ENCODE measurements at places on chromosomes 5 and 9.
A peak's percentile ranks its signal among the peaks of the same experiment; 100 is the strongest.

DNA sequence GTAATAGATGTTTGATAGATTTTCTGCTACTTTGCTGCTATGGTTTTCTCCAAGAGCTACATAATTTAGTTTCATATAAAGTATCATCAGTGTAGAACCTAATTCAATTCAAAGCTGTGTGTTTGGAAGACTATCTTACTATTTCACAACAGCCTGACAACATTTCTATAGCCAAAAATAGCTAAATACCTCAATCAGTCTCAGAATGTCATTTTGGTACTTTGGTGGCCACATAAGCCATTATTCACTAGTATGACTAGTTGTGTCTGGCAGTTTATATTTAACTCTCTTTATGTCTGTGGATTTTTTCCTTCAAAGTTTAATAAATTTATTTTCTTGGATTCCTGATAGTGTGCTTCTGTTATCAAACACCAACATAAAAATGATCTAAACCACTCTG is 35.1 kb upstream of the CCDC152 start:
- DNase-seq: no peak

DNA sequence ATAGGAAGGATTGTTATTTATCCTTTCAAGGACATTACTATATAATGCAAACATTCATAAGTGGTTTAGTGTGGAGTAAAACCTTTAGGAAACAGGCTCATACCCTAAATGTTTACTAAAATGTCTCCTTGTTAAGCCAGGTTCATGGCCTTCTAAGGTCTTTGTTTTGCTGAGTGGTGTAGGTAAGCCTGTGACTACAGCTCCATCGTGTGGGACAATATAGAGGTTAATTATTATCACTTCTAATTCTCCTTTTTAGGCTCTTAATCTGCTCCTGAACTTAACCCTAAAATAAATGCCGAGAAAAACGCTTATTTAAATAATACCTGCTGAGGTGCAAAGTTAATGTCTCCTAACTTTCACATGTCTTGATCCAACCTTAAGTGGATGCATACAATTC is 43.8 kb downstream of the SPINK5 start:
- DNase-seq: no peak

DNA sequence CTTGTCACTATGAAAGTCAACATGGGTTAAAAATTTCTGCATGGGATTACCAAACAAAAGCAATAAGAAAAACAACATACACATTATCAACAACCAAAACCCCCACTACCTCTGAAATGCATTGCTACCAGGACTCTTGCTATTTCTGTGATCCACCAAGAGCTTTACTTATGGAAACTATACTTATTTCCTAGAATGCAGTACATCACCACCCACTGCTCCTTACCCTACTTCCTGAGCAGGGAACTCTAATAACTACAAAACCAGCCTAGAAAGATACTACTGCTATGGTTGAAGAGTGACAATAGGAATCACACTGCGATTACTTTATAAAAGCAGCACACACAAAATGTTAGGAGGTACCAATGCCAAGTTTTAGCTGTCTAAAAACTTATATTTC is 22.2 kb downstream of the LURAP1L start:
- DNase-seq: no peak

DNA sequence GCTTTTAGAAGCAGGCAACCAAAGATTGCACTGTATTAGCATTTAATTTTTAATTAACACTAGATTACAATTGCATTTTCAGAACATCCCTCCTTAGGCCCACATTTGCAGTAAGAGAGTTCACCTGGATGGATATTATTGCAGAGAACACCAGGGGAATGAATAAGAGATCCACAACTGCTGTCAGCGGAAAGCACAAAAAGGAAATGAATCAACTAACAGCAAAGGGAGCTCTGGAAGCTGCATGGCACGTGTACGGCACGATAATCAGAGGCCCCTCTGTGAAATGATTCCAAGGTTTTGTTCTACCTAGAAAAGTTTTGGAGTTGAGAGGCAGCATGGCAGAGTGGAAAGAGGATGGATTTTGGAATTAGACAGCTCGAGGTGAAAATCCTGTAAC is 361.2 kb upstream of the C9orf72 start:
- DNase-seq: no peak

DNA sequence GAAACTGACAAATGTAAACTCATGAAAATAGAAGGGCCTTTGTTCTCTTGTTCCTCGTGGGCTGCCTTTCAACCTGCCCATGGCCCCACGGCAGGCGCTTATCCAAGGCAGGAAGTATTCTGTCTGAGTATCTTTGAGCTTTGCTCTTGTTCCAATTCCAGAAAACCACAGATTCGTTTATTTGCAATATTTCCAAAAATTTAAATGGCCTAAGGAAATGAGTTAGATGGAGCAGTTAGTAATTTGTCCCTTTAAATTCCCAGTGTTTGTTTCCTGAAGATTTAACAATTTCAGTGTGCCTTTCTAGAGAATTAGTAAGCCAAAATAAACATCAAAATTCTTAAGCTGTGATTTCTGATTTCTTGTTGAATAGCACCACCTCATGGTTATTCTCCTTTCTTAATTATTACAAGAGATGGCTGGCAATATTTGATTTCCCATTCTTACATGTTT is 299.4 kb upstream of the RASA1 start:
- peak; percentile 26 for DNase-seq

GRCh38 chr5:144481861-144482260 is 311.2 kb downstream of the KCTD16 start:
- DNase-seq: no peak

GRCh38 chr5:40171971-40172370 is 507.7 kb upstream of the PTGER4 start:
- DNase-seq: no peak

GRCh38 chr5:174692982-174693422 is 31.4 kb upstream of the MSX2 start:
- DNase-seq: no peak

DNA sequence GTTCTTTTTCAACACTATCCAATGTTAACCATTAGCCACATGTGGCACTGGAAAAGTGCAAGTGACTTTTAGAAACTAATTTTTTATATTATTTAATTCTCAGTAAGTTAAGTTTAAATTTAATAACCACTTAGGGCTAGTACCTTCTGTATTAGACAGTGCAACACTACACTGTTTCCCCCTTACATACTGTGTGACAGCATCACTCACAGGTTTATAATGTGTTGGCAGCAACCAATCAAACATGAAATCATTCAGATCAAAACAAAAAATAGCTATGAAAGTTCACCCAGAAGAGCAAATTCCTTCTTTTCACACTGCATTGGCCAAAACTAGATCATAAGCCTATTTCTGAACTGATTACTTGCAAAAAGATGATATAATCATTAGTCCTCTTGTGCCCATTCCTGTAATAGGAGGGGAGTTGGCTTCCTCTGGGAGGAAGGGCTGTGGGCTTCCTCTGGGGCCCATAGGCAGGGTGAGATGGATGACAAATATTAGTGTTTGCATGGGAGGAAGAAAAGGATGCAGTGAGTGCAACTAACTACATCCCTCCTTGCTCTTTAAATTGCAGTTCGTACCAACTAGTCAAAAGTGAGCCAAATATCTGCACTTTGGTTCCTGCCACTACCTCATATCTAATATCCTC is 708.1 kb upstream of the RGMB start:
- no peak for DNase-seq

- no peak for DNase-seq
Observed at GRCh38 chr5:4480528-4481349, 659.4 kb upstream of the ADAMTS16 start.

DNA sequence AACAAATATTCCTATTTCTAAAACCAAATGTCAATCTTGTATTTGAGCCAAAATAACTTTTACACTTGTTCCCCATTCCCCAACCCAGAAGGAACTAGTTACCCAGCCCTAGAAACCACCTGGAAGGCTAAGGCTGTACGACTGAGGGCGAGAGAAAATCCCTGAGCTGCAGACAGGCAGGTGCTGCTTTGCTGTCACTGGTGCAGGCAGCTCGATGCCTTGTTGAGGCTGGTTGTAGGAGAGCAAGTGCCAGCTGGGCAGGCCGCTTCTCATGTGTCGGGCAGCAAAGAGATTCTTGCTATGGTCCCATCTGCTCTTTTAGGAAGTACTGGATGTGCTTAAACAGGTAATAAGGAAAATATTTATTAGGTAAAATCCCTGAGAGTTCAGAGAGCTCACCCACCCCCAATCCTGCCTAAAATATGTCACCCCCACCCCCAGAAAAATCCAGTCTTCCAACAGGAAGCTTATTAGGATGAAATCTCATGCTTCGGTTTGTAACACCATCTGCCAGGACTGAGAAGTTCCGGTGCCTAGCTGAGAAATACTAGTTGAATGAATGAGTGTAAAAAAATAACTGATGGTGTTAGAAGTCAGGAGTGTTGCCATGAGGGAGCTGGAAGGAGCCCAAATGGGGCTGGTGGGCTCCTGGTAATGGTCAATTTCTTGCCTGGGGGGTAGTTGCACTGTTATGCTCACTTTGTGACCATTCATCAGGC is 91.1 kb upstream of the DMRT1 start:
- no peak for DNase-seq

- DNase-seq: no peak
Observed at GRCh38 chr5:141941307-141941706, 16.7 kb downstream of the PCDH12 start.

DNA sequence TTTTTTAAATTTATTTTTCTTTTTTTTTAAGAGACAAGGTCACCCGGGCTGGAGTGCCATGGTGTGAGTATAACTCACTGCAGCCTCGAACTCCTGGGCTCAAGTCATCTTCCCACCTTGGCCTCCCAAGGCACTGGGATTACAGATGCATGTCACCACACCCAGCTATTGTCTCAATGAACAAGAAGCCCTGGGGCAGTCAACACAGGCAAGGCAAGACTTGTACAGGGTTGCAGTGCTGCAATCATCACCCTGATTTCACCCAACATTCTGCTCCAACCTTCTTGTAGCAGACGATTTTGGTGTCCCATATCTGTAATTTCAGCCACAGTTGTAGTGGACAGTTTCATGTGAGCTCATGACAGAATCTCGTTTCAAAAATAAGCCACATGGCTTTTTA is 205.8 kb upstream of the KIF2A start:
- DNase-seq: no peak

DNA sequence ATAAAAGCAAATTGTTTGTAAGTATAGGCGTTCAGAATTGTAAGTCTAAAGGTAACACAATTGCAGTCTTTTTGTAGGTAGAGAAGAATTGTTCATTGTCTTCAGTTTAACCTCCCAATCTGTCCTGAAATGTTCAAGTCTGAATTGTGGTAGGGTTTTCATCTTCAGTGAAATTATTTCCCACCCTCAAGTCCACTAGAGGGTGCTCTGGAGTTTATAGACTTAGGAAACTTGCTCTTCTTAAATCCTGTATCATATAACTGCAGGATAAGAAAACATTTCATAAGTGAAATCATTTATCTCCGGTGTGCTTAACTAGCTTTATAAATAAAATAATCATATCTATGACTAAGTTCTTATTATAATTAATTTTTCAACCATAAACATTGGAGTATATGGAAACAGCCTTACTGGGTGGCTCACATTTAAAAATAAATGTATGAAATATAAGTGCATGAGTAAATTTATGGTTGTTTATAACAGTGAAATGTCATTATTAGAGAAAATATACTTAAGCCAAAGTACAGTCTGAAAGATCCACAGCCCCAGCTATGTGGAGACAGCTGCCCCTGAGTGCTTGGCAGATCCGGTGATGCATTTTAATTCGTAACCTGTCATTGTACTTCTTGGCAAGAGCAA is 182.4 kb upstream of the OTULINL start:
- DNase-seq: peak; percentile 66

GRCh38 chr9:5448461-5449435 is 1.6 kb upstream of the CD274 start:
- no peak for DNase-seq

DNA sequence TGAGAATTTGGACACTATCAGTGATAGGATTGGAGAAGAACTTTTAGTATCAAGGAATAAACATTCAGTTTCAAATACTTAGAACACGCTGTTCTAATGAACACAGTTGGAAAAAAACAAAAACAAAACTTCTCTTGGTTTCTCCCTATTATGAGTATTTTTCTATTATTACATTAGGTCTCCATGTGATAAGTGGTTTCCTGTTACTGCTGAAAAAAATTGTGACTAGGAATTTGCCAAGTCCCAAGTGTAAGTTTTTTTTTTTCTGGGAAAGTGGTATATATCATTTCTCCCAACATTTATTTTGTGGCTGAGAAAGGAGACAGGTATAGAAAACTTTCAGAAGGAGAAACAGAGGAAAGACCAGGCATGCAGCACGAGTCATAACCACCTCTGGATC is 41.1 kb downstream of the PCSK1 start:
- DNase-seq: no peak

DNA sequence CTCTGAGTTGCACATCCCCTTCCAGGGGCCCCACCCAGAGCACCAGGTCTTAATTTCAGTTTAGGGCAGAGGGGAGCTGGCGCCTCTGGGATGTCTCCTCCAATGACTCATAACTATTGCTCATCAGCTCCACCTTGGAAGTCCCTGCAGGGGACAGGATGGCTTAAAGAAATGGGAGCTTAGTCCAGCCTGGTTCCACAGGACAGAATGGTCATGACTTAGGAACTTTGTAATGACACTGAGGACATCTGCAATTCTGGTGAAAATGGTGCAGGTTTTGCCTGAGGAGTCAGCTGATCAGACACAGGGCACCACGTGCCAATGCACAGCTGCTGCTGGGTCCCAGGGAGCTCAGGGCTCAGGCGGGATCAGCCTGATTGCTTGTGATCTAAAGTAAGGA is 16.4 kb upstream of the PPP1R26 start:
- no peak for DNase-seq

DNA sequence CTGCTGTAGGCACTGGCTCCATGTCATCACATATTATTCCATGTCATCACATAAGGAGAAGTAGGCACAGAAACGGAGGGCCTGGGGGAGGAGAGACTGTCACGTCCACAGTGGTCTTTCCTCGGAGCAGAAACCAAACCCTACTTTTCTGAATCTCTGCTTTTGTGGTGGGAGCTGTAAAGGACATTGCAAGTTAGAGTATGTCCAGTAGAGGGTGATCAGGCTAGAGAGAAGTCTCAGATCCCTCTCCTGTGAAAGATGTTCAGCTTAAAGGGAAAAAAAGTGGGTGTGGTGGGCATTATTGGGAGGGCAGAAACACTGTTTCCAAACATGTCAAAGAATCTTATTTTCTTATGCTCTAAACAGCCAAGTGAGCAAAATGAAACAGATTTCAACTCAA is 19.4 kb upstream of the FBP2 start:
- DNase-seq: peak; percentile 12

DNA sequence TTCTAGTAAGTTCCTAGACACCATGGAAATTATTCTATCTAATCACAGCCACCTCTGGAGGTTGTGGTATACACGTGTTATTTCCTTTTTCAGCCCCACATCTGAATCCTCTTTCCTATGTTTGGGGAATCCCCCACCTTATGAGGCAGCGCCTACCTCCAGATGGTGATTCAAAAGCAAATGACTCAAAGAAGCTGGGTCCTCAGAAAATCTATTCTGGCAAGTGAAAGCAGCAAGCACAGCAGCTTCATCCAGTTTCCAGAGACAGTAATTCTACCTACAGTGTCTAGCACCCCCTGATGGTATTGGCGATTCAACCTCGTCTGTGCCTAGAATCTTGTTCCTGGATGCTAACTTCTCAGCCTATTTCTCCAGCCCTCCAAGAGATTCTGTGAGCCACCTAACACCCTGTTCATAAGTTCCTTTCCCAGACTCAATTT is 43.0 kb downstream of the STRBP start:
- peak; percentile 49 for DNase-seq
